NCI-H510A (cell line): ENCODE measurements at places on chromosomes 2 and 18.

DNA sequence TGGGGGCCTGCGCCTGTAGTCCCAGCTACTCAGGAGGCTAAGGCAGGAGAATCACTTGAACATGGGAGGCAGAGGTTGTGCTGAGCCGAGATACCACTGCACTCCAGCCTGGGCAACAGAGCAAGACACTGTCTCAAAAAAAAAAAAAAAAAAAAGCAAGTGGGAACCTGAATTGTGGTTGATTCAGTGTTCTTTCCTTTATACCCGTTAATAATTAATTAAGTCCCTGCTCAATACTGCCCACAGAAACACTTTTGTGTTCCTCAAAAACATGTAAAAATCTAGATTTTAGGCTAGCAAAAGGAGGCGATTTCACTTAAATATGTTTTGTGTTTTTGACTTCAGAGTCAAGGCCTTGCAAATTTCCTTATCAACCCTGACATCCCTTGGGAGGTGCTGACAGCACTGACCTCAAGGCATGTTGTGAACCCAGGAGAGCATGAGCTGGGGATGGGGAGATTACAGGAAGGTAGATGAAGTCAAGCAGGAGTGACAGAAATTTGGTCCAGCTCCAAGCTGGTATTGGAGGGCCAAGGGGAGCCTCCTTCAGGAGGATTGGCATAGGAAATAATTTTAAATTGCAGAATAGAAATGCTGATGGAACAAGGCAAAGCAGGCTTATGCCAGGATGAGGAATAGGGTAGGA, 89.0 kb upstream of the PNPT1 start:
- DNase-seq = no peak

DNA sequence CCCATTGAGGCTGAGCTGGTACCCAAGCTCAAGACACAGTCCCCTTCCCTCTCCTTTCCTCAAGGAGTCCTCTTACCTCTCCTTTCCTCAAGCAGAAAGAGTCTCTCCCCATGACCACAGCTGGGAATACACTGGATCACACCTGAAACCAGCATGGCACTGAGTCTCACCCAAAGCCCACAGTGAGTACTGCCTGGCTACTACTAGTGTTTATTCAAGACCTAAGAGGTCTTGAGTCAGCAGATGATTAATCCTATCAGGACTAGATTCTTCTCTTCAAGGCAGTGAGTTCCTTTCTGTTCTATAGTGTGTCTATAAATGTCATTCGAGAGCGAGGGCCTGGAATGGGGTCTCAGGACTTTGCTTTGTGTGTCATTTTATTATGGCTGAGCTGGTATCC, 111.4 kb downstream of the METTL4 start:
- no peak for DNase-seq

DNA sequence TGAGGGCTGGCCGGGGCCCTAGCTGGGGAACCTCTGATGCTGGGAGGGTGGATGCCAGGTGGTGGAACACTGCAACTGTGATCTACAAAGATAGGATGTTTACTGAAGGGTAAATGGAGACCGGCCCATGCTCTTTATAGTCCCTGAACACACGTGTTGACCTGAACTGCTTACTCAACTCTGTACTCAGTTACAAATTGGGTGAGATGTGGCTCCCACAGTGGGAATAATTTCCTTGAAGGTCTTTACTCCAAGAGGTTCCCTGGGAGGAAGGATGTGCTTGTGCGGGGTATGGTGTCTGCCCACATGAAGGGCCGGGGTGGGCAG, 254.1 kb downstream of the PRKCE start:
- DNase-seq = peak; percentile 75

DNA sequence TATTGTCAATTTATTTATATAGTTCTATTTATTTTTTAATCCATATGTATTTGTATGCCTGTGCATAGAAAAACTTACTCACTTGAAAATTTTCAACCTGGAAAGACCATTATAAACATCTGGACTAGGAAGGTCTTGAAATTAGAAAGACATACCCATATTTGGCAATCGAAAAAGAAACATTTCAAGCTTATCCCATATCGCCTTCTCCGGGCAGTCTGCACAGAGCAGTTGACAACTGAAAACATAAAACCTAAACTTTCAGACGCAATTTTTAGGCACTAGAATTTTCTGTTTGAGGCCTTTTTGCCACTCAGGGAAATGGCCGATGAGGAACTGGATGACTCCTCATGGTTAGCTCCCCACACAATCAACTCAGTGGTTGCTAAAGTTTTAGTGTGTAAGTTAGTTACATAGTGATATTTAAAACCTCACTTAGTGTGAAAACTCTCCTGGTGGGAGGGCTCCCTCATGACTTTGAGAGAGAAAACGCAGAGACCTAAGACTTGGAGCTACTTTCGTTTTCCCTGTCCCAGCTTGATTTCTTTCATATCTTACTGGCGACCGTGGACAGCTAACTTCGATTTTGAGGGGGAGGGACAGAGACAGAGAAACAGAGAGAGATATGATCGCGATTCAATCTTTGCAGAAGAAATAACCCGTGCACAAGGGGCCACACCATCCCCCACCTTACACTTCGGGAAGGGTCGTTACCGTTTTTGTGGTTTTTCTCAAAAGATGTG, 3.2 kb upstream of the HOXD12 start:
- DNase-seq = no peak

GRCh38 chr2:177432703-177433102, 40.1 kb downstream of the AGPS start:
- no peak for DNase-seq

GRCh38 chr18:22340331-22340730, 77.4 kb downstream of the CTAGE1 start:
- no peak for DNase-seq

- peak; percentile 37 for DNase-seq
Observed at GRCh38 chr2:25951071-25951547, 31.2 kb downstream of the KIF3C start.

GRCh38 chr2:96118698-96119388, 2.5 kb upstream of the ADRA2B start:
- DNase-seq = no peak
